Heart right ventricle (tissue), 16 donors: ENCODE measurements at places on chromosomes 1 and 21. TPM values are rescaled to one million over a fixed set of nuclear protein-coding genes. Genes with fewer than 3 reads are reported as not detected.

DNA sequence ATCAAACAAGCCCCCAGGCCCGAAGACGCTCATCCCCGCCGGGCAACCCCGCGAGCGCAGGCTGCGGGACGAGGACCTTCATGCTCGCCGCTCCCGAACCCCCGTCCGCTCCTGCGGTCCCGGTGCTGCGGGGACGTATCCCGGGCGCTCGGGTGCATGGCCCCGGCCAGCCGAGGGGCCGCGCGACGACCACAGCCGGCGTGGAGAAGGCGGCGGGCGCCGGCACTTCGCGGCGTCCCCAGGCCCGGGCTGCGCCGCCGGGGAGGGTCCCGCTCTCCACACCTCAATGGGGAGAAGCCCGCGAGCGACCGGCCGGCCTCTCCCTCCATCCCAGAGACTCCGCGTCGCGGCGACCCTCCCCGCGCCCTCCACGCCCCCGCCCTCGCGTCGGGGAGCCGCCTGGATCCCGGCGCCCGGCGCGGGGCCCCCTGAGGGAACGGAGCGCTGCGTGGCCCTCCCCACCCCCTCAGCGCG lies 401 bp downstream of the ERRFI1 start:
- no peak for DNase-seq

DNA sequence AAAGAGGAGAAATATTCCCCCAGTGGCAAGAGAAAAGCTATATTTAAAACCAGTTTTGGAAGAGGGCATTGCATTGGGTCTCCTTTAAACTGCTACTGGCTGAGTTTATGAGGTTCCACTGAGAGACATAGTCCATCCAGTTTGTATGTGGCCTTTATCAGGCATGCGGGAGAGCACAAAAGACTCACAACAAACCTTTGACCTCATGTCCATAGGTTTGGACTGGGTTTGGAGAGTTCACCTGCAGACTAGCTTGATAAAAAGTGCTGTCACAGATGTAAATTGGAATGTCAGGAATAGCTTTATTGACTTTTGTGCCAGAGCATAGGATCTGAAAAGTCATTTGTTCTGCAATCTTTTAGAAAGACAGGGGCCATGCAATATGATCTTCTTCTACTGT lies 131.0 kb upstream of the NRIP1 start:
- no peak for DNase-seq

DNA sequence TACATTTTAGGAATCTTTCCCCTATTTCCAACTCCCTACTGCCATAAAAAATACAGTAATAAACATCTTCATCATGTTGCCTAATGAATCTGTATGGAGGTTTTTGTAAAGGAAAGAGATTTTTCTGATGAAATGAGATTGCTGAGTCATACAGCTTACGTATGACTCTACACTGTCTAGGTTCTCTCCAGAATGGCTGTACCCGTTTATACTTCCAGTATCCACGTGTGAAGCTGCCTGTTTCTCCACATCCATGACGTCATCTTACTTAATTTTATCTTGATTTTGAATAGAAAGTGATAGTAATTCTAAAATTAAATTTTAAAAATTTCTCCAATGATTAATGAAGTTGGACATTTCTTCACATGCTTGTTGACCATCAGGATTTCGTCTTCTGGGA lies 103.7 kb downstream of the COQ8A start:
- no peak for DNase-seq

The DYNLT5 gene
- total RNA-seq = 0.98 TPM

DNA sequence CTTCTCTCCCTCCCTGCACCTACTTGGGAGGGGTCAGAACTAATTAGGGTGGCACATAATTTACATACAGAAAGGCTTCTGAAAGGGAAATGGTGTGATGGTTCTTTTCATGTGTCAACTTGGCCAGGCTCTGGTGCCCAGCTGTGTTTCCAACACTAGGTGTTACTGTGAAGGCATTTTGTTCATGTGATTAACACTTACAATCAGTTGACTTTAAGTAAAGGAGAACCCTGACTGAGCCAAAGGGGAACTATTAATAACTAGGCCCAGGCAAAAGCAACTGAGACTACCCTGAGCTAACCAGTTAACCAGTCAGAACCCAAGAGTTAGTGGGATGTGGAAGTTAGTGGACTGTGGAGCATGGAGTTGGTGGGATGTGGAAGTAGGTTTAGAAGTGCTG lies 114.9 kb downstream of the SEC16B start:
- peak; percentile 3 for DNase-seq
